ENCODE measurements at places on chromosomes 11 and 22.

- DNase-seq = peak; percentile 69
These were observed 829 bp upstream of the ZBED5 start for GRCh38 chr11:10858439-10859325.

DNA sequence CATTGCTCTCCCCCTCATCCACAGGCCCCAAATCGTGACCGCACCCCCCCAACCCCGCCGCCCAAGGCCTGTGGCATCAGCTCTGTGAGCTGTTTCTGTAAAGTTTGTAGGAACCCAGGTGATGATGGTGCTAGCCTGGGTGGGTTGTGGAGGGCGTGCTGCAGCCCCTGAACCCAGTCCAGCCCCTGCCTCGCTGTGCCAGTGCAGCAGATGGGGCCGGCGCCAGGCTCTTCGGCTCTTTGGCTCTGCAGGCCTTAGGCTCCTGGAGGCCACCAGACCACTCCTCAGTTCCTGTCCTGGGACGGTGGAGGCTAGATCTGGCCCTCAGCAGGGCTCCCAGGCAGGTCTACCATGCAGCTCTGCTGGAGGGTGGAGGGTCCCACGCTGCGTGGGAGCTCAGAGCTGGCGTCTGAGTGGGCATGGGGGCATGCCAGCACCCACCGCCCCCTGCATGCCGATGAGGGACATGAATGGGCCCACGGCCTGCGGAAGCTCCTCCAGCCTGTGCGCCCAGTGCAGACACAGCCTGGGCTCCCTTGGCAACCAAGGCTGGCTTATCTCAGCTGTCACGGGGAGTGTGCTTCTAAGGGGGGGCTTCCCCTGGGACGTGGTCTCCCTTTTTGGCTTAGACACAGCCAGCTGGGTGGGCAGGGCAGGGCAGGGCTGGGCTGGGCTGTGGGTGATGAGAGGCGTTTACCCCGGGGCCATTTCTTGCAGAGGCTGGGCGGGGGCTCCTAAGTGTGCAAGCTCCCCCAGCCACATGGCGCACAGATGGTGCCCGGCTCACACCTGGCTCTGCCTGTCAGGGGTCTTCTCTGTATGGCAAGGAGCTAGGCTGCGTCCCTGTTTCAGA lies 1187.6 kb downstream of the BRD1 start:
- no peak for DNase-seq

DNA sequence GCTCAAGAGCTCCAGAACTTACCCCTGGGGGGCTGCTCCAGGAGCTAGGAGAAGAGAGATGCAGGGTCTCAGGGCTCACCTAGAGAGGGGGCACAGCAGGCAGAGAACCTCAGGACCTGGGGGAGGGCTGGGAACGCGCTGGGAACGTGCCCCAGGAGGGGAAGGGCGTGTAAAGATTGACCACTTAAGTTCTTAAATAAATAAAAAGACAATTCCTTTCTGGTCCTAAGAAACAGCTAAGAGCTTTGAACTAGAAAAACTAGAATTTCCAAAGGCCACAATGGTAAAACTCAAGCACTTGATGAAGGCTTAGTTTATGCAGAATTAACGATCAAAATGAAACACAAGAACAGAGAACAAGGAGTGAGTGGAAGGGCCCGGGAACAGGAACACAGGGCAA lies 89.1 kb downstream of the CELSR1 start:
- DNase-seq = no peak

DNA sequence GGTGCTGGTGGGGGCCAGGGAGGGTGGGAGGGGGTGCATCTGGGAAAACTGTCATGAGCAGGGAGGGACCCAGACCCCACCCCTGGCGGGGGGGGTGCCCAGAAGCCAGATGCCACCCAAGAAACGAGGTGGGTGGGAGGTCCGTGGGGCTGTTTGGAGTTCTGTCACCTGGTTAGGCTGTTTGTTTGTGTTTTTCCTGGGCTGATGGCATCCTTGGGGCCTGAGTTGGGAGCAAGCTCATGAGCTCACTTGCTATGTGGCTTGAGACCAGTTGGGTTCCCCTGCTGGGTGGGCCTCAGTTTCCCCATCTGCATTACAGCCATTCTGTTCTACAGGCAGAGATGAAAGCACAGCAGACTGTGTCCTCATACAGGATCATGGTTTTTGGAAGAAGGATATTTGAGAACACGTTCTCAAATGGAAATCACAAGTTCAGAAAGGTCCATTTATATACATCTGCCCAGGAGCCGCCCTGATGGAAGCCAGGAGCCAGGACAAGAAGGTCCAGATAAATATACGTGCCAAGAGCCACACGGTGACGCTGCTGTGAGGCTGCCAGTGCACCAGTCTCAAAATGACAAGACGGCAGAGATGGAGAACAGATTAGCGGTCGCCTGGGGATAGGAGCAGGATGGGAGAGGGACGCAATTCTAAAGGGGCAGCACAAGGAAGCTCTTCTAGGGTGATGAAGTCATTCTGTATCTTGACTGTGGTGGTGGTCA lies 312.9 kb downstream of the MN1 start:
- DNase-seq = no peak

- no peak for DNase-seq
These were observed 13.6 kb downstream of the RNF185 start for GRCh38 chr22:31173386-31174145.

GRCh38 chr11:72652873-72653630 lies 21.2 kb downstream of the PDE2A start:
- no peak for DNase-seq
